ENCODE measurements at places on chromosomes 16 and 17.

DNA sequence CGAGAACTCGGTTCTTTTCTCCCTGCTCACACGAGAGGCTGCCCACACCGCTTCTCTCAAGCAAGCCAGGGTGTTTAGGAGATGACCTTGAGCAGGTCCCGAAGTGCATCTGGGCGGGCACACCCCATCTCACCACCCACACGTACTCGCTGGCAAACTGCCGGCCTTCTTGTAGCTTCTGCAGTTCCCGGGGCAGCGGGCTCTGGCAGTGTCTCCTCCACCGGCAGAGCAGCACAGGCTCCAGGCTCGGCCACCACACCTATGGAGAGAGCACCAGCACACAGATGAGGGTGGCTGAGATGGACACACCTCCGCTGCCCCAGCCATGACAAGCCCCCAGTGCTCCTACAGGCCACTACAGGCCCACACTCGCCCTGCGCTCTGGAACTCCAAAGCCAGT, 23.5 kb downstream of the ZNF276 start:
- DNase-seq: no peak

DNA sequence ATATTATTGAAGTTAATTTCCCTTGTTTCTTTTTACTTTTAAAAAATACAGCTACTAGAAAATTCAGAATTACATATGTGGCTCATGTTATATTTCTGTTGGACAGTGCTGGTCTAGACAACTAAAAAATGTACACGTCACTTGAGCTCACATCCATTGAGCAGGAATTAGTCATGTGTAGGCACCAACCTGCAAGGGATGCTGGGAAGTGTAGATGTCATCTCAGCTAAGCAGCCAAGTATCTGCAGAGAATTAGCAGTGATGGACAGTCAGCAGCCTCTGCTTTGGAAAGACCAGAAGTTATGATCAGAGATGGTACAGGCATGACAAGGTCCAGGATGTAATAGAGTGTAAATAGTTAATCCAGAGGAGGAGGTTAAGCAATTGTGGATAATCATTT, 87.1 kb upstream of the HS3ST2 start:
- no peak for DNase-seq

GRCh38 chr17:58338841-58339754, 10.5 kb upstream of the TSPOAP1 start:
- DNase-seq: no peak

DNA sequence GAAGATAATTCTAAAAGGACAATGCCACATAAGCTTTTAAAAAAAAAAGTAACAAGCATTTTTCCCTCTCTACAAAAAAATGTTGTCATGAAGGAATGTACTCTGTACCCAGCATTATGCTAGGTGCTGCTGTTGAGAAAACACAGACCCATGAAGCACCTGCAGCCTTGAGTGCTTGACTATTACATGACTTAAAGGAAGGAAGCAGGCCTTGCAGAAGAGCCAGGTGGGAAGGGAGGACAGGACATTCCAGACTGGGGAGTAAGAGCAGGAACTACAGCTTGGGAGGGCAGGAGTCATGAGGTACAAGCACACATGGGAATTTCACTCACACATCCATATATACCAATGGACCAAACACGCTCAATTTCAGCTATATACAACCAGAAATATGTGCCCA, 3.8 kb downstream of the MYO1D start:
- no peak for DNase-seq

GRCh38 chr16:77711775-77712174, 10.5 kb upstream of the NUDT7 start:
- no peak for DNase-seq

DNA sequence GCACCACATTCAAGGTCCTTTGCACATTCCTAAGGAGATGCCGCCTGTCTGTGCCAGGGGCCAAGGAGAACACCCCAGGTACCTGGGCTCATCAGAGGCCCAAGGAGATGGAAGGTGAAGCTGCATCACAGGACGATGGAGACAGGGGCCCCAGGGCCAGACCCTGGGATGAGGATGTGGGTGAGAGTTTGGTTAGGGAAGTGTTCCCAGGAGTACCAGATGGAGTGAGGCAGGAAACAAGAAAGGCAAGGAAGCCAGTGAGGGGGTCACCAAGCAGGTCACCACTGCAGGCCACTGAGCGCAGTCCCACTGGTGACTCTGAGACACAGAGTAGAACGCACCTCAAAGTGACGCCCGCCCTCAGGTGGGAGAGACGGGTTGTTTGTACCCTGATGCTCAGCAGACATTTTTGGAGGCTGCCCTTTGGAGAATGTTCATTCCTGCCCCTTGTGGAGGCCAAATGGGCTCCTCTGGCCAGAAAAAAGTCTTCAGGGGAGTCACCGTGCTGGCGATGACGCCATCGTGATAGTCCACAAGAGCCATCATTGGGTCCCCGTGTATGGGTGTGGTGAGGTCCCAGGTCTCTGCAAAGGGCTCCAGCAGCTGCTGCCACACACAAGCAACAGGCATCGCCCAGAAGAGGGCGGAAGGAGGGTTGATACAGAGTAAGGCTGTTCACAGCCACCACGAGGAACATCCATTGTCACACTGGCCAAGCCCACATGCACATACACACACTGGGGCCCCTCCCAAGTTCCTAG, 57.5 kb downstream of the BEAN1 start:
- no peak for DNase-seq

- no peak for DNase-seq
Measured at GRCh38 chr16:78195797-78196196, 96.3 kb downstream of the WWOX start.

GRCh38 chr16:456891-457483, 31.5 kb downstream of the RAB11FIP3 start:
- peak; percentile 57 for DNase-seq

DNA sequence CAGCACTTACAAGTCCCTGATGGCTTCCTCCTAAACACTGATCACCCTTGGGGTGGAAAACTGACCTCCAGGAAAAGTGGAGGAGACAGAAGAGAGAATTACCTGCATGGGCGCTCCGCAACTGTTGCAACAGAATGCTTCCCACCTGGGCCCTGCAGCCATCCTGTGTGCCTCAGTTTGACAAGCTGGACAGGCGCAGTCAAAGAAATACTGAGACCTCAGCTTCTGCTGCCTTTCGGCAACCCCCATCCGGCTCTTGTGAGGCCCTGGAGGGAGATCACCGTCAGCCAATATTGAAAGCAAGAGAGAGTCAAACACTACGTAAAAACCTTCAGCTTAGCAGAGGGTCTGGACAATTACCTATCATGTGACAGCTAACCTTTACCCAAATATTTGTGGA, 24.8 kb downstream of the SERPINF1 start:
- no peak for DNase-seq

- DNase-seq: no peak
Measured at GRCh38 chr16:52755396-52755795, 208.5 kb upstream of the TOX3 start.

DNA sequence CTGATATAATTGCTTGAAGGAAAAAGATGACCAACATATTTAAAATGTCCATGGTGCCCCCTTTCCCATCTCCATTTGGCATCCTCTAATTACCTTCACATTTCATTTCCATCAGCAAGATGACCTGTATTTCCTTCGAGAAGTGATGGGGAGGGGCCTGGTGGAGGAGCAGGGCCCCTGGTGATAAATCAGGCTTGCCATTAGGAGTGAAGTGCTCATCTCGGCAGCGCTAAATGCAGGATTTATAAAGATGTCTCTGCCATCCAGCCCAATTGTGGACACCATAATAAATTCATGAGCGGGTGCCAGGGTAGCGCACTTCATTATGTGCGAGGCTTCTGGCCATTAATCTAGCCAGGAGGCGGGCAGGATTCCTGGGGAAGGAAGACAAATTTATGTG, 101.5 kb upstream of the IRX6 start:
- DNase-seq: no peak

GRCh38 chr16:70800311-70800710, 647 bp downstream of the VAC14 start:
- DNase-seq: no peak

- DNase-seq: no peak
Measured at GRCh38 chr16:51276336-51276735, 125.3 kb upstream of the SALL1 start.

DNA sequence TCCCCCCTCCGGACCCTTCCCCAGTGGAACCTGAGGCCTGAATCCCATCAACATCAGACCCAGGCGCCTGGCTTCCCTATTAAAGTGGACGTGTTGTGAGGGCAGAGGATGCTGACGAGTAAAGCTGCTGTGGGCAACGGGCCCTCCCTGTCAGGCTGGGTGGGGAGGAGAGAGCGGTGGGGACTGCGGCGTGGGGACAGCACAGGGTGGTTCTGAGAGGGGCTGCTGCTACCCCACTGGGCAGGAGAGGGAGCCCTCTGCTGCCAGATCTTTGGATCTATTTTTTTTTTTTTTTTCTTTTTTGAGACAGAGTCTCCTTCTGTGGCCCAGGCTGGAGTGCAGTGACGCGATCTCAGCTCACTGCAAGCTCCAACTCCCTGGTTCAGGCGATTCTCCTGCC, 5.9 kb downstream of the CA5A start:
- no peak for DNase-seq

DNA sequence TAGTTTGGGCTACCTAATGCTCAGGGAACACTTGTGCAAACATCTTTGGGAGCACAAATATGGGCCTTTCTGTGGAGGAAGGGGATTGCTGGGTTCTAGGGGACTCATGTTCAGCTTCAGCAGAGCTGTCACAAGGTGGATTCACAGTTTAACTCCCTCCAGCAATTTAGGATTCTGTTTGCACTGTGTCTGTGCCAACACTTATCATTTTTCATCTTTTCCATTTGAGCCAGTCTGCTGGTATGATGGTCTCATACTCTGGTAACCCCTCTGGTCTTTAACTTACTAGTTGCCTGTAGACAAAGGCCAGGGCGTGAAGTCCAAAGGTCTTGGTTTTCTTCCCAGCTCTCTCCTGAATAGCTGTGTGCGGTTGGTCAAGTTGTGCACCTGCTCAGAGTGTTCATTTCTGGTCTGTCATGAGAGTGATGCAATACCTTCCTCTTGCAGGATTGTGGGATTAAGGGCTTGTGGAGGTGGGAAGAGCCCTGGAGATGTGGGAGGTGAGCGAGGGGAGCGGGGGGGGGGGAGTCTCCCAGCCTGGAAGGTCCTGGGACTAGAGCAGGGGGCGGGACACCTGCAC, 152.6 kb downstream of the CMIP start:
- no peak for DNase-seq

Measured in NCI-H2107 (cell line).